Osteoblast (primary cell): ENCODE measurements at places on chromosomes 6 and 20. TPM values are rescaled to one million over a fixed set of nuclear protein-coding genes. Genes with fewer than 3 reads are reported as not detected.
A peak's percentile ranks its signal among the peaks of the same experiment; 100 is the strongest.

DNA sequence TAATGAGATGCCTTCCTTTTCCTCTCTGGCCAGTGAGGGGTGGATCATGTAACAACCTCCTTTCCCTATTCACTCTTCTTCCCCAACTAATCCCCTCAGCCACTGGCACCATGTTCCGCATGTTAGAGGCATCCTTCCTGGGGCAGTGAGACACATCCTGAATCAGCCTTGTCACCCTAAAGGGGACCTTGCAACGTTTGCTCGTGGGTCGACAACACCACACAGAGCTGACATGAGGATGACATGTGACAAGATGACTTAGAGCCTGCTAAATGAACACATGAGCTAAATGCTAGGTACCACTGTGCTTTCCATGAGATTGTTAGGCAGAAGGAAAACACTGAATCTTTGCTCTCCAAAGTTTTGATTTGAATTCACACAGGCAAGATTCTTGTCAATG, 129.2 kb downstream of the ATXN1 start:
- H3K27me3 ChIP-seq = no peaks in the 10 kb centered on the region
- no peak for DNase-seq
- H3K36me3 ChIP-seq = no peaks in the 10 kb centered on the region

GRCh38 chr6:137488150-137489045, 5.8 kb downstream of the OLIG3 start:
- peaks cover 85% of the 10 kb centered on the region for H3K27me3 ChIP-seq
- H3K36me3 ChIP-seq = no peaks in the 10 kb centered on the region
- no peak for DNase-seq
- H3K4me1 ChIP-seq = no peaks in the 10 kb centered on the region

The ZNF217 gene
- total RNA-seq = 26.4 and 26.8 TPM in 2 replicates

- no peaks in the 10 kb centered on the region for H3K36me3 ChIP-seq
- H3K27me3 ChIP-seq = no peaks in the 10 kb centered on the region
- no peak for DNase-seq
- H3K4me3 ChIP-seq = peak overlapping the region; percentile 72
- H3K27ac ChIP-seq = peak overlapping the region; percentile 88
- H3K4me1 ChIP-seq = peaks cover 5% of the 10 kb centered on the region
Observed at GRCh38 chr6:146857980-146858347, 259.2 kb downstream of the ADGB start.

DNA sequence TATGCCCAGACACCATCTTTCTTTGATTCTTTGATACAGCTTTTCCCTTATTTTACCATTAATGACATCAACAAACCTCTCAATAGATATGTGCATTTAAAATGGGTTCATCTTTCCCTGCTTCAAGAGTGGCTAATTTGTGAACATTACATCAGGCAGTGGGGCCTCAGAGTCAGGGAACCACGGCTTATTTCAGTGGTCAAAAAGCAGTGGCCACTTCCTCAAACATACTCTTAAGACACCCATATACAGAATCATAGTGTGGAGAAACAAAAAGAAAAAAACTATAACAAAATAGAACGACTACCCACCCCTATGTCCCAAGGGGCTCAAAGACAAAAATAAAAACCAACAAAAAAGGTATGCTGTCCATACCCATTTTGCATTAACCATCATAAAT, 12.9 kb downstream of the SALL4 start:
- H3K27ac ChIP-seq = no peak overlapping the region
- H3K4me1 ChIP-seq = no peaks in the 10 kb centered on the region
- H3K27me3 ChIP-seq = no peaks in the 10 kb centered on the region
- DNase-seq = no peak

GRCh38 chr6:155493694-155494143, 38.1 kb upstream of the NOX3 start:
- H3K27ac ChIP-seq = peak overlapping the region; percentile 90

GRCh38 chr6:151719070-151719469, 88.4 kb upstream of the ESR1 start:
- no peak overlapping the region for H3K27ac ChIP-seq
- no peaks in the 10 kb centered on the region for H3K27me3 ChIP-seq

GRCh38 chr6:17725083-17725482, 18.4 kb upstream of the NUP153 start:
- H3K27ac ChIP-seq = no peak overlapping the region
- no peaks in the 10 kb centered on the region for H3K27me3 ChIP-seq
- H3K4me3 ChIP-seq = no peak overlapping the region
- H3K36me3 ChIP-seq = no peaks in the 10 kb centered on the region

The SEMG1 gene
- total RNA-seq = not detected in 2 replicates

GRCh38 chr6:134103006-134103405, 50.6 kb upstream of the SLC2A12 start:
- H3K36me3 ChIP-seq = no peaks in the 10 kb centered on the region
- H3K4me3 ChIP-seq = no peak overlapping the region
- no peak for DNase-seq
- no peak overlapping the region for H3K27ac ChIP-seq
- H3K27me3 ChIP-seq = peaks cover 26% of the 10 kb centered on the region

DNA sequence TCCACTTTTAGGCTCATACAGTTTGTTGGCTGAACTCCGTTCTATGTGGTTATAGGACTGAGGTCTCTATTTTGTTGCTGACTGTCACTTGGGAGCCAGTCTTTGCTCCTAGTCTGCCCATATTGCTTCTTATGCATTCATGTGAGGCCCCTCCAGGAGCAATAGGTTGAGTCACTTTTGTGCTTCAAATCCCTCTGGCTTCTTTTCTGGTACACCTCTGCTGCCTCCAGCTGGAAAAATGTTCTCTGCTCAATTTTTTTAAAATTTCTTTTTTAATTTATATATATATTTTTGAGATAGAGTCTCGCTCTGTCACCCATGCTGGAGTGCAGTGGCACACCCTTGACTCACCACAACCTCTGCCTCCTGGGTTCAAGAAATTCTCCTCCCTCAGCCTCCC, 42.7 kb upstream of the NOX3 start:
- no peak overlapping the region for H3K27ac ChIP-seq
- H3K36me3 ChIP-seq = no peaks in the 10 kb centered on the region
- H3K27me3 ChIP-seq = no peaks in the 10 kb centered on the region
- H3K4me3 ChIP-seq = no peak overlapping the region
- peaks cover 27% of the 10 kb centered on the region for H3K4me1 ChIP-seq

The MAP7 gene
- 1.4 and 1.8 TPM in 2 replicates for total RNA-seq

GRCh38 chr20:44196271-44196670, 9.3 kb upstream of the JPH2 start:
- no peak for DNase-seq
- peaks cover 17% of the 10 kb centered on the region for H3K4me1 ChIP-seq
- peaks cover 45% of the 10 kb centered on the region for H3K36me3 ChIP-seq
- no peak overlapping the region for H3K4me3 ChIP-seq
- H3K27me3 ChIP-seq = no peaks in the 10 kb centered on the region
